A375 (cell line): ENCODE measurements at places on chromosomes 7 and 10. TPM values are rescaled to one million over a fixed set of nuclear protein-coding genes. Genes with fewer than 3 reads are reported as not detected.

The NODAL gene
- total RNA-seq: not detected in 2 replicates

The COBL gene
- 4.1 and 5.0 TPM in 2 replicates for total RNA-seq

The RBM17 gene
- 47.6 and 53.4 TPM in 2 replicates for total RNA-seq

The EBLN1 gene
- not detected in 2 replicates for total RNA-seq

The TRIL gene
- 0.37 and 0.49 TPM in 2 replicates for total RNA-seq

The SPDYE9 gene
- total RNA-seq: not detected in 2 replicates

The PNLIPRP2 gene
- not detected in 2 replicates for total RNA-seq

The CD36 gene
- total RNA-seq: not detected in 2 replicates

The CAMK2B gene
- total RNA-seq: 0.04 and 0.11 TPM in 2 replicates

The PCGF6 gene
- total RNA-seq: 20.9 and 23.4 TPM in 2 replicates

The KIF11 gene
- total RNA-seq: 39.6 and 45.6 TPM in 2 replicates

The IQUB gene
- total RNA-seq: not detected in 2 replicates

The GPER1 gene
- total RNA-seq: 0.30 and 0.48 TPM in 2 replicates

The PGAM2 gene
- 2.6 and 3.0 TPM in 2 replicates for total RNA-seq

The IKZF1 gene
- not detected in 2 replicates for total RNA-seq

The ACSM6 gene
- not detected in 2 replicates for total RNA-seq
